ENCODE measurements at places on chromosomes 4 and X. TPM values are rescaled to one million over a fixed set of nuclear protein-coding genes. Genes with fewer than 3 reads are reported as not detected.

DNA sequence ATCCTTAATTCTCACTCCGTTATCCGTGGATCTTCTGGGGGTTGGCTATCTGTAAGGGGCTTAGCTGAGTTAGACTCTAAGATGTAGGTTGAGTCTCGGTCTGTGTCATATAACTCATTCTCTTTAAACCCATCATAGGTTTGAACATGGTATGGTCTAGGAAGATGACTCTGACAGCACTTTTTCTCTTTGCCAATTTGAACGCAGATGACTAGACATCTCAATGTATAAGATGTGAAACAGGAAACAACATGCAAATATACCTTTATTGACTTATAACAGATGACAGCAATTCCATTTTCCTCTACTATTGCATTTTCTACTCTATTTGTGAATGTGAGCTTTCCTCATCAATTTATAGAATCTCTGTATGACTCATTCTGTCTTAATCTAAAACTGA, 634.8 kb upstream of the MAGEB2 start:
- no peaks in the 10 kb centered on the region for H3K27me3 ChIP-seq
- H3K27ac ChIP-seq: no peak overlapping the region
- H3K36me3 ChIP-seq: no peaks in the 10 kb centered on the region
- no peaks in the 10 kb centered on the region for H3K4me1 ChIP-seq
- DNase-seq: no peak

- H3K36me3 ChIP-seq: no peaks in the 10 kb centered on the region
- H3K27me3 ChIP-seq: no peaks in the 10 kb centered on the region
- no peaks in the 10 kb centered on the region for H3K4me1 ChIP-seq
Observed at GRCh38 chr4:173878701-173879100, 348.7 kb upstream of the HAND2 start.

DNA sequence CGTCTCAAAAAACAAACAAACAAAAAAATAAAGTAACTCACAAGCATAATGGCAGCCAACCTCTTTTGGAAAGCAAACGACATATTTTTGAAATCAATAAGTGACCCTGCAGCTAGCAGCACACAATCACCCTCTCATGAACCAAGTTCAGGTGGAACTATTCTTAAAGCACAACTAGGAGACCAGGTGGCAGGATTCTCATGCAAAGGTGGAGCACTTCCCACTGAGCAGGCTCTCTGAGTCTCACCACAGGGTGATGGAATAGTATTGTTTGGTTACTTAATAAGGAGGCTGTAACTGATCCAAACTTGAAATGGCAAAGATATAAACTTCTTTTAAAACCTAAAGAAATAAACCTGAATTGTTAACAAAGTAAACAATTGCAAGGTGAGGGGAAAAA, 1293.1 kb downstream of the PCDH19 start:
- H3K27ac ChIP-seq: no peak overlapping the region
- no peaks in the 10 kb centered on the region for H3K4me1 ChIP-seq
- H3K36me3 ChIP-seq: no peaks in the 10 kb centered on the region
- no peak for DNase-seq
- H3K27me3 ChIP-seq: no peaks in the 10 kb centered on the region

- no peak overlapping the region for H3K27ac ChIP-seq
- no peaks in the 10 kb centered on the region for H3K36me3 ChIP-seq
Observed at GRCh38 chrX:86149119-86149518, 868 bp downstream of the DACH2 start.

The CT45A3 gene
- total RNA-seq: not detected

The SLC16A2 gene
- 0.36 TPM for total RNA-seq
